ENCODE measurements at places on chromosomes 5 and 9.

- DNase-seq, result no peak
These were observed 15.6 kb downstream of the PLEKHG4B start for GRCh38 chr5:107526-107925.

- DNase-seq, result peak; percentile 73
These were observed 2.1 kb upstream of the RFESD start for GRCh38 chr5:95644351-95645042.

DNA sequence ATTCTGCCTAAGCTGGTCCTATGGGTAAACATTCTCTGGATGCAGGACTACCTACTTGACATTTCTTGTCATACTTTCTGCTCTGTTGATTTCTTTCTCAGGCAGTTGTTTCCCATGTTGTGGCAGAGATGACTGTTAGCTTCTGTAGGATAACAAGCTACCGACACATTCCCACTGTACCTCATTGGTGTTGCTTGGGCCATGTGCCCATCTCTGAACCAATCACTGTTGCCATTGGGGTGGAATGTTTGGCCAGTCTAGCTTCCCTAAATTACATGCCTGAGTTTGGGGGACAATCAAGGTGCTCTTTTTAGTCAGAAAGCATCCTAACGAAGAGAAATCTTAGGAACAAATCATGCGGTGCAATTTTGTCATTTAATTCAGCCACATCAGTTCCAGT is 212.0 kb downstream of the KDM4C start:
- no peak for DNase-seq

DNA sequence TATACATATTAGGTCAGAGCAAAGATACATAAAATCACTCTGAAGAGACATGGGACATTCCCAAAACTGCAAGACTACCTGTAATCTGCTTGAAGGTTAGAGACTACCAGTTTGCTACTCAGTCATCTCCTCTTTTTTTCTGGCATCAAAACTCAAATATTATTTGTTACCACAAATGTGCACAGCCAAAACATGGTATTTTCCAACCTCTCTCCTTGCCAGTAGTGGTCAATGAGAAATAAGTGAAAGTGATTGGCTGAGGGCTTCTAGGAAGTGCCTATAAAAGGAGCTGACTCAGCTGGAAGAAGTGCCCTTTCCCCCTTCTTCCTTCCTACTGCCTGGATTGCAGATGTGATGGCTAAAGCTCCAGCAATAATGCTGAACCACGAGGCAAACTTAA is 13.8 kb downstream of the GZMK start:
- DNase-seq, result no peak

GRCh38 chr5:165094782-165095181 is 1589.4 kb downstream of the MAT2B start:
- no peak for DNase-seq

DNA sequence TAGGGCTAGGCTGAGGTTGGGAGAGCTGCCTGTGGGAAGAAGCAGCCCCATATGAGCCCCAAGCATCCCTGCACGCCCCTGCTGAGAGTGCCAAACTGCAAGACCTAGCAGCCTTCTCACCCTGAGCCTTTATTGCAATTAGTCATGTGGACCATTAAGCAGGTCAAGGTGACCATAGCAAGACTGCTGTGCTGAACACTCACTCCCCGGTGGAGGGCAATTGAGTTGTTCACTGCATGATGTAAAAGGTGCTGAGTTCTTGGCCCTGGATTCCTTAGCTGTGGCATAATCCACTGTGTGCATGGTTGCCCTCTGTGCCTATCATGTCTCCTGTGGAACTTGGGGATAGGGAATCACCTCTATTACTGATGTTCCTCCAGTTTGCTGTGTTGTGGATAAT is 131.1 kb downstream of the FOXD1 start:
- DNase-seq, result no peak

DNA sequence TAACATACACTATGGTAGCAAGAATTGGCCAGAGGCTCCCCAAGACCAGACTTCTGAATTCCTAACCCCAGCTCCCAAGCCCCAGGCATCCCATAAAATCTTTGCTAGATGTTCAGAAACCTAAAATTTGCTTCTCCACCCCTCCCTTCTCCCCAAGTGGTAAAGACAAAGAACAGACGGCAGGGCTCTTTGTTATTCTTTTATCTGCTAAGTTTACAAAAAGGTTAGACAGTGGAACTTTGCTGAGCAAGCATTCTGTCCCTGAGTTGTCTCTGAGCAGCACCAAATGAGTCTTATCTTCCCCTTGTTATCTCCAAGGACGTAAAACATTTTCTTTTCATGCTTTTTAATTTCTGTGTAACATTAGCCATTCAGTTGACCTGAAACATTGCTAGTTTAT is 30.2 kb downstream of the TJP2 start:
- no peak for DNase-seq

GRCh38 chr9:128020692-128021091 is 39.9 kb upstream of the EEIG1 start:
- DNase-seq, result no peak

- no peak for DNase-seq
These were observed 54.3 kb downstream of the TENT4A start for GRCh38 chr5:6767481-6768063.

DNA sequence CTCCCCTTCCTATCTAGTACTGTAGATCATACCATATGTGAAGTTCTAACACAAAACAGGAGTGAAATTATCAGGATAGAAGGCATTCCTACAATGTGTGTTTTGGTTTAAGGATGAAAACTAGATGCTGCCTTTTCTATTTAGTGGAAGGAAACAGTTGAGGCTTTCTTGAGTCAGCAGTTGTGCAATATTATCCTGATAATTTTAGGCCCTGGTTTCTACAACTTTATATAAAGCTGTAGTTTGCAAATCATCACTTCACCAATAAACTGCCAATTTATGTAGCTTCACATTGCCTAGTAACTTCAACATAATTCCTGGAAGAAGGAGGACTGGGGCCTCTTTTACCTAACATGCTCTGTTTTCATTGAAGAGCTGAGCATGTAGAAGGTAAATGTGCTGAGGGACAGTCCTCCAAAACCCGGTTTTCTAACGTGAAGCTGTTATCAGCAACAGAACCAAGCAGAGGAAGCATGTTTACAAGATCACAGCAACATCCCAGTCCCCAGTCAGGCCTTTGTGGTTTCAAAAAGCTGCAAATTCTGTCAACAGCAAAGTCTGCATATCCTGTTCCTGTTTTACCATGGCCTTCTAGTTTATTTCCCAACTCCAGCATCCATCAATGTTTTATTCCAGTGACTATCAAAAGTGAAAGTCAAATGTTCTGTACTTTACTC is 513.4 kb upstream of the MEF2C start:
- no peak for DNase-seq

- no peak for DNase-seq
These were observed 113.0 kb downstream of the DENND1A start for GRCh38 chr9:123816817-123817472.

GRCh38 chr9:97714435-97714834 is 17.3 kb upstream of the XPA start:
- DNase-seq, result peak; percentile 33

DNA sequence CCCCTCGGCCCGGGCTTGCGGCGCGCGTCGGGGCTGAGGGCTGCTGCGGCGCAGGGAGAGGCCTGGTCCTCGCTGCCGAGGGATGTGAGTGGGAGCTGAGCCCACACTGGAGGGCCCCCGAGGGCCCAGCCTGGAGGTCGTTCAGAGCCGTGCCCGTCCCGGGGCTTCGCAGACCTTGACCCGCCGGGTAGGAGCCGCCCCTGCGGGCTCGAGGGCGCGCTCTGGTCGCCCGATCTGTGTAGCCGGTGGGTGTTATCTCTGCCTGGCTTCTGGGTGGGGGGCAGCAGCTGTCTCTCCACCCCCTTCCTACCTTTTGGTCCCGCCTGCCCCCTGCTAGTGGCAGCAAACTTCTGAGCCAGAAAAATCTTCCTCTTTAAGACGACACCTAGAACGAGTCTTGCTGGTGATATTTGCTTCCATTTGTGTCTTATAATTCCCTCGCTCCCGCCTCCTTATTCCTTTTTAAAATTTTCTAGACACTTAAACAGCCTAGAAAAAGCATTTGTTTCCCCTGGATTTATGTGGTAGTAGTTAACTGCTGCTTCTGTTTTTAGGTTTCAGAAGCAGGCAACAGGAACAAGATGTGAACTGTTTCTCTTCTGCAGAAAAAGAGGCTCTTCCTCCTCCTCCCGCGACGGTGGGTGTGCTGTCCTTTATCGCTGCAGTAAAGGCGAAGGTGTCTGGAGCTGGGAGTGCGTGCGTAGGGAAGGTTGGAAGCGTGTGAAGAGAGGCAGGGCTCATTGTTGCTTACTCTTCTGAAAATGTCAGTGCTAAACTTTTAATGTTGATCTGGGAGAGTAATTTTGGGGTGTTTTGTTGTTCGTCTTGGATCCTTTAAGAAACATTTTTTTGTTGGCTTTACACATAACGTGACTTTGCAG is 554 bp downstream of the JAK2 start:
- DNase-seq, result peak; percentile 58

- DNase-seq, result no peak
These were observed 205.9 kb downstream of the FSTL4 start for GRCh38 chr5:133406208-133406976.

DNA sequence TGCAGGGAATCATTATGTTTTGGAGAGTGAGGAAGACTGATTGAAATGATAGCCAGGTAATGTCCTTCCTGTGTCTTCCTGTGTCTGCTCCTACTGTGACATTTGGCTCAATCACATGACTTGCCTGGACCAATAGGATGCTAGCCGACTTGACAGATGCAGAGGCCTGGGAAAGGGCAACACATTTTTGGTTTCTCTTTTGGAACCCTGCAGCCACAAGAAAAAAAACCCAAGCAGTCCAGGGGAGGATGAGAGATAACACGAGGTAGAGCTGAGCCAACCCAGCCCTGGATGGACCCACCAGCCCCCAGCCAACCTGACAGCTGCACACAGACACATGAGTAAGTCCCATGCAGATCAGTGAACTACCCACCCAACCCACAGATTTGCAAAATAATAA is 256.1 kb upstream of the SMARCA2 start:
- no peak for DNase-seq

DNA sequence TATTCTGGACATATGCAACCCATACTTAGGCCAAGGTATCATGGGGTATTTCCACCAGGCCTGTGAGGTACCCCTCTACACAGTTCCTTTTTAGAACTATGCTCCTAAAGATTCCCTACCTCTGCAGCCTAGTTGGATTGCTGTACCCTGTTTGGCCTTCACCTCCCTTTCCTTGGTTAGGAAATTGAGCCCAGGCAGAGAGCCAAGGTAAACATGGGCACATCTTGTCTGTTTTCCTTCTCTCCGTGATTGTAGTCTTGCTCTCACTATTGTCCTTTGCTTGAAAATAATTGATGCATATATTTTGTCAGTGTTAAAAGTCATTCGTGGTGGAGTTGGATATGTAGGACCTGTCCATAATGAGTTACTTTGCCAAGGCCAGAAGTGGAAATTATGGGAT is 26.7 kb downstream of the BDP1 start:
- peak; percentile 59 for DNase-seq

DNA sequence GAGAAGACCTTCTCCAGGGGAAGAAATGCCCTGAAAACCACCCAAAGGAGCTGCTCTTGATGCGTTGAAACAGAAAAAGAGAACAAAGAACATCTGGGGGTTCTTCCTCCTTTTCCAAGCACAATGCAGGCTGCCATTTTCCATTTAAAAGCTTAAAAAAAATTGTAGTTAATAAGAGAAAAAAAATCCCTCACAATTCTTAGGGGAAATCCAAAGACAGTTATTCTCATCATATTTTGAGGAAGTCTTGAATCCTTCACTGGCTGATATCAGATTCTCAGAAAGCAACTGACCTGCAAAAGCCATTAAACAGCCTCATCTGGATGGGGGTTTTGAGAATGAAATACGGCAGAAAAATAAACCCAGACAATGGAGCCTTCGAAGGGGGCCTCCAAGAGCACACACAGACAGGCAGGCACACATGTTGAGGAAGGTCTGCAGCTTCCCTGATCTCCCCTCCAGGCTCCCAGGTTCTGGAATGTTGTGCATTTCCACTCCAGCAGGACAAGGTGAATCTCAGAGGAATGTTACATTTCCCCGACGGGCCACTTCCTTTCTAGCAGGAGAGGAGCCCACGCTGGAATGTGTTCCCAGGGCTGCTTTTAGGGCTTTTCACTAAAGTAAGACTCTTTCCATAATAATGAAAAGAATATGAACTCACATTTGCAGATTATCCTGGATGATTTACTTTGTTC is 159.4 kb upstream of the S1PR3 start:
- DNase-seq, result no peak

DNA sequence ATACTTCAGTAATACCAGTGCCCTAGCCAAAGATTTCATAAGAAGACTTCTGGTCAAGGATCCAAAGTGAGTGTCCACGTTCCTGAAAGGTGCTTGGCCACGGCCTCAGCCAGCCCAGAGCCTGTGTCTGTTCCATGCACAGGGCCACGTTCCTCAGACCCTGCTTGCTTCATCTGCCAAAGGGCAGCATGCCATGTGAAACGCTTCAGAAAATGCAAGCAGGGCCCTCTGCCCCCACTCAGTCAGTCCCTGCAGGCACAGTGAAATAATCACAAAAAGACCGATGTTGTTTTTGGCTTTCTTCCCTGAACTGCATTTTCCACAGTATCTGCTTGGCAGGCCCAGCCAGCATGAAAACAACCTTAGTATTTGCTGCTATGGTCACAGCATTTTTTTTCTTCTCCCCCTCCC is 85.5 kb upstream of the CTSL start:
- peak; percentile 84 for DNase-seq

- no peak for DNase-seq
These were observed 19.0 kb upstream of the BARX1 start for GRCh38 chr9:93974151-93974550.

DNA sequence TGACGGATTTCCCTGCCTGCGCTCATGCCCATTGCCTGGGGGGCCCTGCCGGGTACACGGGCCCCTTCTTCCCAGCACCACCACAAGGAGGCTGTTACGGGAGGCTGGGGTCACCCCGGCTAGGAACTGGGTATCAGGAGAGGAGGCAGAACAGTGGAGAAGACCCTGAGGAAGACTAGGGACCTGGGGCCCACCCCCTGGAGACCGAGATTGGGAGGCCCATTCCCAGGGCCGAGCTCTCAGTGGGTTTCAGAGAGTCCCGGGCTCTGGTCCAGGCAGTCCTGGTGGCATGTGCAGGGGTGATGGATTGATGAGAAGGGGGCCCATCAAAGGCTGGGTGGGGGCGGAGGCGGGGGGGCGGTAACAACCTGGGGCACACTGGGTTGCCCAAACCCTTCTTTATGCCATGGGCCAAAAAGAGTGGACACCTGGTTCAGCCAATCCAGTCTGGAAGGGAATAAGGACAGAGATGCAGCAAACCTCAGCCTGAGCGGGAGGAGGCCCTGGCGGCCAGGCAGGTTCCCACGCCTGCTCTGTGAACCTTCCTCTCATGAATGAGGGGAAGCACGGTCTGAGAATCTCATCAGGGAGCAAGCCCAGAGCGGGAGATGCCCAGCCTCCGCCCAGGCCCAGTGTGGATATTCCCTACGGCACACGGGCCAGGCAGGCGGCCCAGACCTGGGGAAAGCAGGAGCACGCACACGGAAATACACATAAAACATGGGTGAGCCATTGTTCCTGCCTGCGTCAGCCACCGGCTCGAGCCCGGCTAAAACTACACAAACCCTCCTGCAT is 785 bp upstream of the P4HA2 start:
- no peak for DNase-seq

All from astrocyte of the spinal cord (primary cell).